GM23338 (cell line): ENCODE measurements at places on chromosomes 4 and X. TPM values are rescaled to one million over a fixed set of nuclear protein-coding genes. Genes with fewer than 3 reads are reported as not detected.

ZMYM3 gene
- 67.6 and 71.1 TPM in 2 replicates for total RNA-seq

SSX1 gene
- total RNA-seq: not detected in 2 replicates

SSX2 gene
- total RNA-seq: 0.39 and 0.83 TPM in 2 replicates

RS1 gene
- total RNA-seq: not detected in 2 replicates

NSUN7 gene
- 28.8 and 31.3 TPM in 2 replicates for total RNA-seq

CT45A2 gene
- not detected in 2 replicates for total RNA-seq

BANK1 gene
- 0.87 and 1.0 TPM in 2 replicates for total RNA-seq

FAT4 gene
- total RNA-seq: 6.1 and 6.8 TPM in 2 replicates

ART3 gene
- 0.87 and 1.2 TPM in 2 replicates for total RNA-seq

KLHL5 gene
- total RNA-seq: 24.5 and 26.9 TPM in 2 replicates

GPC3 gene
- total RNA-seq: 60.1 and 61.2 TPM in 2 replicates

PGAM4 gene
- total RNA-seq: 0.35 and 0.52 TPM in 2 replicates

HTN3 gene
- not detected in 2 replicates for total RNA-seq

CCDC110 gene
- total RNA-seq: 0.97 and 5.4 TPM in 2 replicates

ADH1A gene
- not detected in 2 replicates for total RNA-seq

HHIP gene
- 1.5 and 2.5 TPM in 2 replicates for total RNA-seq

GRCh38 chr4:152634110-152634760, 45.6 kb downstream of the TMEM154 start:
- H3K4me1 ChIP-seq: peaks cover 10% of the 10 kb centered on the region
- DNase-seq: no peak
- H3K36me3 ChIP-seq: no peaks in the 10 kb centered on the region

DNA sequence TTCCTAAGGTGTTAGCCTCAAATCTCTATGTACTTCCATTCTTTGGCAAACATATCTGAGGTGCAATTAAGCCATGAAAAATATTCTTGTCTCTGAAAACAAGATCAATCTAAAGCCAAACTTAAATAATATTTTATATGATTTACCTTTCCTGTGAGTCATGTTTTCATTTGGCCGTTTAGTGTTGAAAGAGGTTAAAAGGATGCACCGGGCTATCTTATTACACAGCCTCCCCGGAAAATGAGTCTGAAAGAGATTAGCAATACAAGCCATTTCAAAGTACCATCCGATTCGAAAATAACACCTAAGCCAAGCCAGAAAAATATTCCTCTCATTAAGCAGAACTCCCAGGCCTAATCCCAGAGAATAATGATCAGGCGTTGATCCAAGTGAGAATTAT, 161.5 kb upstream of the EPHA5 start:
- H3K4me1 ChIP-seq: no peaks in the 10 kb centered on the region
- no peak overlapping the region for H3K27ac ChIP-seq
- H3K27me3 ChIP-seq: no peaks in the 10 kb centered on the region
- no peak for DNase-seq

DNA sequence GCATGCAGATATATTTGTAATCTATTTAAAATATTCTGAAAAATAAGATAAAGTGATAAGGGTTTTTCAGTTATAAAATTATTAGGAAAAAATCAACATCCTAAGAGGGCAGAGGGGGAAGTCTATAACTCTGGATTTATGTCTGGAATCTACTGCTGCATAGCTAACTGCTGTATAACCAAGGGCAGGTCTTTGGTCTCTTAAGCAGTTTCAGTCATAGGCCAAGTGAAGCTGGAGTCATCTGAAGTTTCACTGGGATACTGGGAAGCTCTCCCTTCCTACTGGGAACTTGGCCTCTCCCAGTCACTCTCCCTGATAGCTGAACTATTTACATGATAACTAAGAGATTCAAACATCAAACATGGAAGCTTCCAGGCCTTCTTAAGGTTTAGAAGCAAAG, 1409.9 kb upstream of the PCDH7 start:
- DNase-seq: no peak
- no peaks in the 10 kb centered on the region for H3K27me3 ChIP-seq
- no peaks in the 10 kb centered on the region for H3K36me3 ChIP-seq
- H3K27ac ChIP-seq: no peak overlapping the region
- H3K4me1 ChIP-seq: no peaks in the 10 kb centered on the region

GRCh38 chr4:102868153-102868780, 525 bp upstream of the CISD2 start:
- H3K4me1 ChIP-seq: peaks cover 24% of the 10 kb centered on the region
- H3K27me3 ChIP-seq: no peaks in the 10 kb centered on the region
- H3K27ac ChIP-seq: peak overlapping the region; percentile 94
- peak overlapping the region; percentile 60 for H3K4me3 ChIP-seq

GRCh38 chrX:153972368-153973126, at the start of gene TMEM187:
TSS of gene TMEM187 (plus strand) at chrX:153972754. CDS start at chrX:153982063, 9,309 bp downstream.
- H3K27me3 ChIP-seq: no peaks in the 10 kb centered on the region
- H3K36me3 ChIP-seq: no peaks in the 10 kb centered on the region
- H3K4me1 ChIP-seq: peaks cover 12% of the 10 kb centered on the region
- peak within 1 kb of the TSS; percentile 99 for H3K27ac ChIP-seq
- DNase-seq: peak; percentile 89

GRCh38 chr4:103948244-103949018, 228.6 kb upstream of the TACR3 start:
- peaks cover 21% of the 10 kb centered on the region for H3K4me1 ChIP-seq
- no peaks in the 10 kb centered on the region for H3K27me3 ChIP-seq
- DNase-seq: peak; percentile 40
- H3K4me3 ChIP-seq: peak overlapping the region; percentile 20

- H3K27me3 ChIP-seq: no peaks in the 10 kb centered on the region
- H3K4me1 ChIP-seq: no peaks in the 10 kb centered on the region
- no peak overlapping the region for H3K4me3 ChIP-seq
- H3K36me3 ChIP-seq: no peaks in the 10 kb centered on the region
These were observed 383.7 kb downstream of the IDS start for GRCh38 chrX:149121206-149121920.

DNA sequence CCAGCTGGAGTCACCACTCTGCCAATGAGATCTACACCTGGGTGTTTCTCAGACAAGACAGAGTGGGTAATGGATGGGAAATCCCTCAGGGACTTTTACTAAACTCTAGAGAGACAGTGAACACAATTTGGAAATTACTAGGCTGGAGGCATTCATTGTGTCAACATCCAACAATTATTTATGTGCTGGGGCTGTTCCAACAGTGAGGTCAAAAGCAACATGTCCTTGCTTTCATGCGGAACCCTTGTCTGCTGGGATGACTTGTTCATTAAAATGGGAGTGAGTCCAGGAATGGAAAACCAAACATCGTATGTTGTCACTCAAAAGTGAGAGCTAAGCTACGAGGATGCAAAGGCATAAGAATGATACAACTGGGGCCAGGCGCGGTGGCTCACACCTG, 54.0 kb downstream of the DRD5 start:
- H3K27ac ChIP-seq: no peak overlapping the region
- no peak overlapping the region for H3K4me3 ChIP-seq
- DNase-seq: no peak
- no peaks in the 10 kb centered on the region for H3K36me3 ChIP-seq
- H3K4me1 ChIP-seq: no peaks in the 10 kb centered on the region
- no peaks in the 10 kb centered on the region for H3K27me3 ChIP-seq

- H3K36me3 ChIP-seq: no peaks in the 10 kb centered on the region
- H3K27me3 ChIP-seq: no peaks in the 10 kb centered on the region
- H3K4me1 ChIP-seq: no peaks in the 10 kb centered on the region
- no peak overlapping the region for H3K27ac ChIP-seq
- no peak overlapping the region for H3K4me3 ChIP-seq
- DNase-seq: no peak
These were observed 146.5 kb downstream of the NDST3 start for GRCh38 chr4:118180776-118181175.

GRCh38 chr4:105057370-105058105, 89.1 kb upstream of the TET2 start:
- no peak overlapping the region for H3K4me3 ChIP-seq
- H3K27me3 ChIP-seq: no peaks in the 10 kb centered on the region
- DNase-seq: no peak
- H3K27ac ChIP-seq: no peak overlapping the region

DNA sequence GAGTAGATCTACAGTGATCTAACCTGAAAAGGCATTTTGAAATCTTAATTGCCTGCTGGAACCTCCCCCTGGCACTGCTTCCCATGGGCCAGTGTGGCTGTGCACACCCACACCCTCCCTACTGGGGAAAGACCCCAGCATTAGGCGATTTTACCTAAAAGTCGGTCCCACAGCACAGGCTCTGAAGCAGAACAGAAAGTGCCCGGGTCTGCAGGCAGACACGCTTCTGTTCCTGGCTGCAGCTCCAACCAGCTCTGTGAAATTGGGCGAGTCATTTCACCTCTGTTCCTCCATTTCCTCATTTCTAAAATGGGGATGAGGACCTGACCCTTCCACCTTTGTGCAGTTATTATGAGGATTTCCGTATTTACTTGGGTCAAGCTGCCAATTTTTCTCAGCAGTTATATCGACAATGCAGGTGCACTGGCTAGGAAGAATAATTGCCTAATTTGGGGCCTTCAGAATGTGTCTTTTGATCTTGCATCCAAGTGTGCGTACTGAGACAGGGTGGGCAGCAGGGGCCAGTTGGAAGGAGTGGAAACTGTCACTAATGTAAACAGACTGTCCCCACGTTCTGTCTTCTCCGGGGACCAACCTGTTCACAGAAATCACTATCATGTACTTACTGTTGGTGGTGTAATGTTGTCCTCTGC, 7.1 kb downstream of the KLF3 start:
- peaks cover 2% of the 10 kb centered on the region; the same call in 1 of the 2 replicates for H3K27me3 ChIP-seq
- H3K27ac ChIP-seq: no peak overlapping the region
- DNase-seq: no peak

DNA sequence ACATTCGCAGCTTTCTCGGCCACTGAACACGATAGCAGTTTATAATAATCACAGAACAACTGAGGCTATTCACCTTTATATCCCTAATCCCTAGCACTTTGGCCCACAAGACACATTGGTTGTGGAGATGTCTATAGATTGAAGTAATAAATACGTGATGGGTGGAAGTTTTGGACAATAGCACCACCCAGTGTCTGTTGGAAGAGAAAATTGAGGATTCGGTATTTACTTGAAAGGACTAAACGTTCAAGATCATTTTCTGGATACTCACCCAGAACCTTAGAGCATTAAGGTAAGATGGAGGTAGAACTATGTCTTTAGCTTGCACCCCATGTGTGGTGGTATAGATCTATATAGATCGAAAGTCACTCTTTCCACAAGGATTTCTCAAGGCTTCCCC, 787 bp upstream of the TMSB15A start:
- H3K4me1 ChIP-seq: no peaks in the 10 kb centered on the region; the same call in 1 of the 2 replicates
- H3K36me3 ChIP-seq: no peaks in the 10 kb centered on the region
- H3K4me3 ChIP-seq: peak overlapping the region; percentile 41; the same call in 1 of the 2 replicates
- H3K27ac ChIP-seq: no peak overlapping the region

- no peak overlapping the region for H3K27ac ChIP-seq
- H3K27me3 ChIP-seq: no peaks in the 10 kb centered on the region
- no peak overlapping the region for H3K4me3 ChIP-seq
- DNase-seq: no peak
- H3K36me3 ChIP-seq: no peaks in the 10 kb centered on the region
These were observed 105.0 kb downstream of the AREG start for GRCh38 chr4:74549936-74550335.

GRCh38 chr4:107349266-107349665, 313.2 kb upstream of the DKK2 start:
- H3K27me3 ChIP-seq: no peaks in the 10 kb centered on the region
- 0 out of 2 replicates have a peak overlapping the region, but pooled peaks have one; percentile 8 for H3K4me3 ChIP-seq
- H3K27ac ChIP-seq: peak overlapping the region; percentile 6; the same call in 1 of the 2 replicates
- peaks cover 26% of the 10 kb centered on the region for H3K4me1 ChIP-seq

GRCh38 chr4:188915175-188915574, 775.9 kb downstream of the TRIML1 start:
- no peaks in the 10 kb centered on the region for H3K36me3 ChIP-seq
- H3K4me1 ChIP-seq: no peaks in the 10 kb centered on the region
- no peak overlapping the region for H3K27ac ChIP-seq
- no peaks in the 10 kb centered on the region for H3K27me3 ChIP-seq
- DNase-seq: no peak

DNA sequence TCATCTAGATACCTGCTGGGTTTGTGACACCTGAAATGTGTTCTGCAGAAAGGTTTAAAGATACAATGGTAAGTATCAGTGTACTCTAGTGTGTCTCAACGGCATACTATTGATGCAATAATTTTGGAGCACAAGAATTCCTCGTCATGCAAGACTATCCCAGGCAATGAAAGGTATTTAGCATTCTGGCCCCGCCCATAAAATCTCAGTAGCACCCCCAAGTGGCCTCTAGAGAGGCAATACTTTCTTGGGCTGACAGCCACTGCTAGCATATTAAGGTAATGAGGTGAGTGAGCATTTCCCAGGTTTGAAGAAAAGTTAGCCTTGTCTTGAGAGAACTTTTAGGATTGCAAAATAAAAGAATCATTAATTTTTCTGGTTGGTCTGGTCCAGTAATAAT, 24.0 kb downstream of the TAB3 start:
- no peaks in the 10 kb centered on the region for H3K36me3 ChIP-seq
- H3K4me1 ChIP-seq: no peaks in the 10 kb centered on the region
- H3K4me3 ChIP-seq: no peak overlapping the region
- H3K27me3 ChIP-seq: no peaks in the 10 kb centered on the region
- H3K27ac ChIP-seq: no peak overlapping the region
- DNase-seq: peak; percentile 72

GRCh38 chrX:132648895-132649294, 160.1 kb upstream of the MBNL3 start:
- H3K4me1 ChIP-seq: peaks cover 15% of the 10 kb centered on the region
- H3K27me3 ChIP-seq: no peaks in the 10 kb centered on the region
- DNase-seq: no peak
- no peak overlapping the region for H3K4me3 ChIP-seq
- H3K27ac ChIP-seq: no peak overlapping the region
- H3K36me3 ChIP-seq: no peaks in the 10 kb centered on the region

- no peaks in the 10 kb centered on the region for H3K36me3 ChIP-seq
- DNase-seq: no peak
- H3K4me3 ChIP-seq: no peak overlapping the region
- peaks cover 4% of the 10 kb centered on the region; the same call in 1 of the 2 replicates for H3K4me1 ChIP-seq
- H3K27me3 ChIP-seq: no peaks in the 10 kb centered on the region
These were observed 336.8 kb downstream of the BCOR start for GRCh38 chrX:39760930-39761329.

DNA sequence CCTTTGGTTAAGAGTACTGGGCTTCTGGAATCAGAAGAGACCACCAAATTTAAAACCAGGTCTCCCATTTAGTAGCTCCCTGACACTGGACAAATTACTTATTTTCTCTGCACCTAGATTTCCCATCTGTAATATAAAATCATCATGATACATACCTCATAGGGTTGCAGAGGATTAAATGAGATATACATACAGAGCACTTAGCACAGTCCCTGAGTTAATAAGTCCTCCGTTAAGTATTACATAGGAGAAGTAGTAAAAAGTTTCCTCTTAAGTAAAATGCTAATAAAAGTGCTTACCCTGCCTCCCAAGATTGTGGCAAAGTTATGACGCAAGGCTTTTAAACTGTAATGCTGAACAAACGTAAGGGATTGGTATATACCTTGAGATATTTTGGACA, 539 bp upstream of the CHIC1 start:
- H3K27me3 ChIP-seq: no peaks in the 10 kb centered on the region
- peak overlapping the region; percentile 74 for H3K4me3 ChIP-seq
- H3K4me1 ChIP-seq: peaks cover 16% of the 10 kb centered on the region; the same call in 1 of the 2 replicates
- no peaks in the 10 kb centered on the region for H3K36me3 ChIP-seq
